ENCODE measurements at places on chromosomes 11 and 22.

DNA sequence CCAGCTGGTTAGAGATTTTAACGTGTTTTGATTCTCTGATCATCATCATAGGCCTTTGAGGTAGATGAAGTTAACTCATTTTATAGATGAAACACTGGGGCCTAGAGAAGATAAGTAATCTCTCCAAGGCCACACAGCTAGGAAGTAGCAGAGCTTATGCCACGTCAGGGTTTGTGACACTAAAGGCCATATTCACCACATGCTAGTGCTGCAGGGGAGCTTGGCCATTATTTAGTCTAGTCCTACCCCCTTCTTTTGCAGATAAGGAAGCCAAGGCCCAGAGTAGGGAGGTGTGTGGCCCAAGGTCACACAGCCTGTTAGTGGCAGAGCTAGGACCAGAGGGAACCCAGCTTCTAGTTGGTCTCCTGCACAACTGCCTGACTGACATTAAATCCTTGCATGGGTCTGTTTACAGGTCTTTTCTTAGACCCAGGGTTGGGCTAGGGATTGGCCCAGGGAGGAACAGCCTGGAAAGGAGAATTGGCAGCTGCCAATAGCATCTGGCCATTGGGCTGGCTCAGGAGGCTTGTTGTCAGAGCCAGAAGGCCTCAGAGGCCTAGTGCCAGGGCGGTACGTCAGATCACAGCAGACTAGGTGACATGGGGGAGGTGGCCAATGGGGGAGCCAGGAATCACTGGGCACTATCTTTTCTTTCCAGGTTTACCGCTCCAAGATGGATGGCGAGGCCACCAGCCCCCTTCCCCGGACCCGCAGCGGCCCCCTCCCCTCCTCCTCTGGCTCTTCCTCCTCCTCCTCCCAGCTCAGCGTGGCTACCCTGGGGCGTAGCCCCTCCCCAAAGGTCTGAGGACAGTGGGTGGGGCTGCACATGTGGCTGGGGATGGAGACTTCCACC, 36.0 kb downstream of the PHLDB1 start:
- no peak for DNase-seq

DNA sequence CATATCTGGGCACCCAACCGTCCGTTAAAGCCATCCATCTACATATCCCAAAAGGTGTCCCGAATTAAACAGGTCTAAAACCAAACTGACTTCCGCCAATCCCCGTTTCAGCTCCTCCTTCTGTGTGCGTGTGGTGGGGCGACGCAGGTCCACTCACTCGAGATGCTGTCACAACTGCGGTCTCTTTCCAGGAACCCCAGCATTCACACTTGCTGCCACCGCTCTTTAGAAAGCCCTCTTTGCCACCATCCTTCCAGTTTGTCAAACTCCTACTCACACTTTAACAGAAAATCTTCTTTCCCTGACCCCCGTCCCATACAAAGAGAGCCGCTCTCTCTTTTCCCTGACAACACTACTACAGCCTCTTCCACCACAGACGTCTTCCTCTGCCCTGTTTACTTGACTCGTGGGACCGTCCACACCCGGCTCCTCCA, 467 bp downstream of the ESS2 start:
- DNase-seq: no peak

DNA sequence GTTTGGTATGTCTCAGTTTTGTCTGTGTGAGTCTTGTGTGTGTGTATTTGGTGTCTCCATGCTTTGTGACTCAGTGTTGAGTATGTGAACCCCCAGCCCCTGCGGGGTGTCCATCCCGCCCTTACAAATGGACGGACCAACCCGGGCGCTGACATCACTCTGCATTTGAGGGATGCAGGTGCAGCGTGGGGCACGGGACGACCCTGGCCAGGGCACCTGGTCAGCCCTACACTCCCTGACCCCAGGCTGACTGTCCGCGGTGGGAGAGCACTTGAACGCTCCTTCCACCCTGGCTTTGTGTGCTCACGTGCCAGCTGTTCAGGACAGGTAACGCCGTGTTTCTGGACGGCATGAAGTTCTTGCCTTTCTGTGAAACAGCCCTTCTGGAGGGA, 369.0 kb downstream of the BRD1 start:
- no peak for DNase-seq

- no peak for DNase-seq
These were observed 82.4 kb downstream of the MED15 start for GRCh38 chr22:20589614-20590476.

DNA sequence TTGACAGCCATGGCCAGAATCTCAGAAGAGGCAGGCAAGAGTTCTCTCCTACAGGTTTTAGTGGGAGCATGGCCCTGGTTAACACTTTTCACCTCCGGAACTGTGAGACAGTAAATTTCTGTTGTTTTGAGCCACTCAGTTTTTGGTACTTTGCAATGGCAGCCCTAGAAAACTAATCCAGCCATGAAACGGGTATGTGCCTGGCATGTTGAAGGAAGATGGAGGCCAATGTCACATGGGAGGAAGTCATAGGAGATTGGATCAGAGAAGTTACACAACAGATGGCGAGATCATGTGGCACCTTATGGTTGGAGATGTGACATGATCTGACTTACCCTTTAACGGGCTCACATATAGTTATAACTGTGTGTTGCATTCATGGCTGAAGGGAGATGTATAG, 63.2 kb upstream of the EED start:
- DNase-seq: no peak

DNA sequence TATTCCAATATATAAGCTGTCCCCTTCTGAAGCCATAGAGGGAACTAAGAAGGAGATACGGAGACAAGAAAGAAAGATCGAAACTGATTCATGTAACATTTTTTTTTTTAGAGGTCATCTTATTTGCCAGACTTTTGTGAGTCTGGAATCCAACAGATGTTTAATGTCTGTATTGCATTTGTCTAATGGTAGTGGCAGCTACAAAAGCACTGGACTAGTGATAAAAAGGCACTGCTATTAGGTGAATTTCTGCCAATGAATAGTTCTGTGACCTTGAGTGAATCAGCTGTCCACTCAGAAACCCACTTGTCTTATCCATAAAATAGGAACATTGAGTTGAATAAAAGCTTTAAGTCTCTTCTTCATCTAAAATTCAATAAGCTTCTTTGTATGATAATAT, 25.8 kb upstream of the LUZP2 start:
- DNase-seq: no peak

- no peak for DNase-seq
These were observed 6.5 kb upstream of the IL10RA start for GRCh38 chr11:117979481-117980211.

GRCh38 chr11:22466351-22466750, 128.2 kb downstream of the SLC17A6 start:
- no peak for DNase-seq

- DNase-seq: no peak
These were observed 55.5 kb downstream of the FAM83F start for GRCh38 chr22:40050258-40050657.

- no peak for DNase-seq
These were observed 5.0 kb downstream of the MIF start for GRCh38 chr22:23899042-23899745.

DNA sequence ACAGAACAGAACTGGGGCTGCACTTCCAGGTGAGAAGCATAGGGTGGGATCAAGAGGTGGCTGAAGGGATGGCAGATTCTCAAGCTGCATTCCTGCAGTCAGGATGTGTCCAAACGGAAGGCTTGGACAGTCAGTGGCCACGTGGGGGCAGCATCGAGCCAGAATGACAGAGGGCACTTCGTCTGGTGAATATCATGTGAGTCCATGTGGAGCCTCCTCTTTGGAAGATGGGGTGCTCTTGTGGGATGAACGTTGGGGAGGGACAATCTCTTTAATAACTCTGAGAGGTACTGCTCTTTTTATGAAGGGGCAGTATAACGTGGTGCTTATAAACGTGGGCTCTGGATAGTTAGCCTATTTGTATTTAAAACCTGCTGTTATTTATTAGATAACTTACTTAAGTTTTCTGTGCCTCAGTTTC, 154.9 kb upstream of the NAV2 start:
- no peak for DNase-seq

- no peak for DNase-seq
These were observed 82.2 kb upstream of the SEPTIN5 start for GRCh38 chr22:19631899-19632667.

GRCh38 chr11:33419924-33420323, 162.7 kb downstream of the HIPK3 start:
- DNase-seq: no peak

- DNase-seq: no peak
These were observed 42.1 kb downstream of the RASSF10 start for GRCh38 chr11:13051257-13051656.

DNA sequence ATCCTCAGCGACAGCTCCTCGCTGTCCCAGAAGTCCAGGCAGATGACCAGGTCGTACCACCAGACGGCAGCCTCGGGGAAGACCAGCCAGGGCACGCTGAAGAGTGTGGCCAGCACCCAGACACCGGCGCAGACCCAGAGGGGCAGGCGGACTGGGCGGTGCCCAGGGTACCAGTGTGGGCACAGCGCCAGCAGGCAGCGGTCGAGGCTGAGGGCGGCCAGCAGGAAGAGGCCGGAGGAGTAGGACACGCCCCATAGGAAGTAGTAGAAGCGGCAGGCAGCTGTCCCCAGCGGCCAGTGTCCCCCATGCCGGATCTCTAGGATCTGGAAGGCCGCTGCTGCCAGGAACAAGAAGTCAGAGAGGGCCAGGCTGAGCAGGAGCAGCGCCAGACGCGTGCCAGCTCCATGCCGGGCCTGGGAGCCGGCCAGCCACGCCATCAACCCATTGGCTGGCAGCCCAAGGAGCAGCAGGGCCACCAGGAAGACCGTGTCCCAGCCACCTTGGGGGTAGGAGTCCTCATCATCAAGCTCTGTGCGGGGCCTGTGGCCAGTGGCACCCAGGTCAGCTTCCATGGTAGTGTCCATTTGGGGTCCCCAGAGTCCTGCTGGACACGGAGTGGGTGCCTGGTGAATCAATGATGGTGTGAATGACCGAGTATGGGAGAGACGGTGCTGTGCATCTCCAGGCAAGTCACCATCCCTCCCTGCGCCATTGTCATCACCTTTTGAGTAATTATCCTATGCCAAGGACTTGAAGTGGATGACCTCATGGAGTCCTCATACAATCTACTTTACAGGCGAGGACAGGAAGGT, at the start of gene GPR152:
Gene GPR152, minus strand, starts transcription at position 589 of the 812 bp plus-strand sequence. Its CDS starts 5 bp downstream, at position 584.
- no peak for DNase-seq

DNA sequence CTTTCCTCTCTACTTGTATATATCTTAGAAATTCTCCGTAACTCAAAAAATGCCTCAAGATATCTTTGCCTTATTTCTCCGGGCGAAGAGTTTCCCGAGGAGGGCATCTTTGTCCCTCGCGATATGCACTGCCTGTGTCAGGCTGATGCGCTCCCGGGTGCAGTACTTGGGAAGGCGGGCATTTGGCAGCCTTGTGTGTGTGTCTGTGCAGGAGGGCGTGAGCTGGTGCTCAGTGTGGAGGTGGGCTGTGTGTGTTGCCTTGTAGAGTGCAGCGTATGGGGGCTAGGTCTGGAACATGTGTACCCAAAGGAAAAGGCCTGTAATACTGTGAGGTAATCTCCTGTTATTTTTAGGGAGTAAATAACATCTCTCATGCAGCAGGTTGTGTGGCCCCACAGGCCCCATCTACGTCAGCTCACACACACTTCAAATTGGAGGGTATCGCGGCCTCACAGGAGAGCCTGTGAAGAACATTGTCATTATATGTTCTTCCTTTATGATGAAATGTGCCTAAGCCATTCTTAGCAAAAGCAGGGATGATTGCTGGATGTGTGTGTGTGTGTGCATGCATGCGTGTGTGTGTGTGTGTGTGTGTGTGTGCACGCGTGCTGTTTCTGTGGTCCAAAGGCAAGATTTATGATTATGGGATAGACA, 77.5 kb downstream of the KCNJ1 start:
- DNase-seq: no peak

- DNase-seq: no peak
These were observed 31.4 kb upstream of the AQP11 start for GRCh38 chr11:77558380-77558779.

DNA sequence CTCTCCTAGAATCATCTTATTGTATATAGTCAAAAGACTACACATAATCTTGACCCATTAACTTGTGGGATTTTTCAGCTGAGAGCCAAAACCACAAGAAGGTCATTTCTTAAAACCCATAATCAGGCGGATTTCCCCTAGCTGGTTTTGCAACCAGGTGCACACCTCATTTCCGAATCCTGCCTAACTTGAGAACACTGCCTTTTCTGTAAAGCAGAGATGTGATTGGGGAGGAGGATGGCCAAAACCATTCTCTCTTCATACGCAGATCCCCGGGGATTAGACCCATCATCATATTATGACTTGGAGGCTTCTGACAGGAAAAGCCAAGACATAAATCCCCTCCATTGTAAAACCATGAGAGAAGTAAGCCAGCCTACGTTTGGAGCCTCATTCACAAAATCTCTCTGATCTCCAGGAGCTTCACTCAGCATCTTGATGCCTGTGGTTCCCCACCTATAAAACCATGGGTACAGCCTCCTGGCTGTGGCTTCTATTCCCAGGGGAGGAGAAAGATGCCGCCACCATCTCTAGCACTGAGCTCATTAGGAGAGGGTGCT, 191.3 kb downstream of the KIF18A start:
- no peak for DNase-seq

- DNase-seq: no peak
These were observed 46.1 kb upstream of the HSPA8 start for GRCh38 chr11:123107945-123108495.

- DNase-seq: no peak
These were observed 1390.5 kb upstream of the TENM4 start for GRCh38 chr11:80831374-80831773.

DNA sequence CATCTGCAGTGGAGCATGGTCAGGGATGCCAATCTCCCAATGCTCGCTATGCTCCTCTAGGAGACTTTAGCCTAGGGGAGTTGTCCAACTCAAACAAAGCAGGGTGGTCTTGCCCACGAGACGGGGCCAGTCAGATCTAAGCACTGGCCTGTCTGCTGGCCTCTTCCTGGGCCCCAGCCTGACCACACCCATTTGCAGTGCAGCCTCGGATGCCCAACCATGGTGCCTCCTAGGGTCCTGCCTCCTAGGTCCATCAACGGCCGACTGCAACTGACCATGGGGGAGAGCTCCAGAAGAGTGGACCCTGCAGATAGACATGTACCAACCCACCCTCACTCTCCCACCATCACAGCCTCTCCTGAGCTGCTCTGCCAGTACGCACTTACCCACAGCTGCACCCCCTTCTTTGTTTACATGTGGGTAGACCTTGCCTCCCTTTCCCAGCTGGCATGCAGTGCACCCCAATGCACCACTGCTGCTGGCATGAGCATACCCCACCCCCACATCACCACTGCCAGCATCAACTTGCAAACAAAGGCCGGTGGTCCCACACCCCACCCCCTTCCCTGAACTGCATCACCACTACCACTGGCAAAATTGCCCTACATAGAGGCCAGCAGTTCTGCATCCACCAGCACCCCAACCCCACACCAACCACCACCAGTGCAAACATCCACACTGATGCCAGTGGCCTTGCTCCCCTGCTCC, 27.6 kb upstream of the ARL14EP start:
- no peak for DNase-seq

- no peak for DNase-seq
These were observed 24.6 kb upstream of the WNT7B start for GRCh38 chr22:46001426-46002106.

GRCh38 chr11:44968510-44968909, 17.8 kb upstream of the TP53I11 start:
- DNase-seq: no peak
